Uterus (tissue), 4 donors: ENCODE measurements at places on chromosomes 2 and 18. TPM values are rescaled to one million over a fixed set of nuclear protein-coding genes. Genes with fewer than 3 reads are reported as not detected.

DNA sequence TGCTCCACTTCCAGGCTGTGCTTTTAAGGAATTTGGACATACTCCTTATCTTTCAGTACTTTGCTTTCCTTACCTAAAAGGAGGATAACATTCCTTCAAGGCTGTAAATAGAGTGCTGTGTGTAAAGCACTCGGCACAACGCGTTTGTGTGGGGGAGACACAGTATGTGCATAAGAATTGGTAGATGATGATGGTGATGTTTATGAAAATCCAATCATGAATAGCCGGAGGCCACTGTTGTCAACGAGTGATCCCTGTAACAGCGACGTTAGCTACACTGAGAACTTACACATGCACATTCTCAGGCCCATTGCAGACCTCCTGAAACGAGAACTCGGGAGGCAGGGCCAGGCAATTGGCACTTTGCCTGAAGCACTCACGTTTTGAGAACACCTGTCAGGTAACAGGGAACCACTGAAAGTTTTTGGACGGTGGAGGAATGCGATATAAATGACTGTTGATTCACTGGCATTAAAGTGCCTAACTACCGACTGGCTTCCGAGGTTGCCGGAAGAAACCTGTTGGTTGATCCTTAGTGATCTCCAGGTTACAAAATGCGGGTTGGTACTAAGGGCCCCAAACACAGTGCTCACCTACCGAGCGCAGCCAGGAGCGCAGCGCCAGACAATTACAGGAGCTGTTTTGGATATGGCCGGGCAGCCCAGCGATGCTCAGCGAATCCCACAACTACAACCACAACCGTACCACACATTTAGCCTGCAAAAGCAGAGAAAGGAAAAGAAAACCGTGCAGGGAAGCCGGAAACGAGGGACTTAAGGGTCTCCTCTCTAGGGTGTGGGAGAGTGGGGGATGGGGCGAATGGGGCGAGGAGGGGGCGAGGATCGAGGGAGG lies 1.0 kb upstream of the MAP4K4 start:
- DNase-seq, result peak; percentile 33
- H3K27ac ChIP-seq, result peak overlapping the region; percentile 96
- H3K4me3 ChIP-seq, result peak overlapping the region; percentile 48
- peaks cover 4% of the 10 kb centered on the region for H3K4me1 ChIP-seq
- H3K27me3 ChIP-seq, result no peaks in the 10 kb centered on the region

DNA sequence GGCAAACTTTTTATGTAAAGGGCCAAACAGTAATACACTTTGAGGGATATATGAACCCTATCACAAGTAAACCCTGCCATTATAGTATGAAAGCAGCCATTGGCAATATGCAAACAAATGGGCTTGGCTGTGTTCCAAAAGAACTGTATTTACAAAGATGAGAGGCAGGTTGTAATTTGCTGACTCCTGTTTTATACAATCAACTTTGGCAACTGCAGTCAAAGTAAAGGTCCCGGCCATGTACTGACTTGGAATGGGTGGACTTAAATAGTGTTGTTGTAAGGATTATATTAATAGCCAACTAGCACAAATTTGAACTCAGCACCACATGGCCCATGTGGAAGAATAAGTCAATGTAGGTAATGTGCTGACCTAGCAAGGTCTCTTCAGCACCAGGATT lies 223.4 kb downstream of the WDPCP start:
- no peak overlapping the region for H3K4me3 ChIP-seq
- no peaks in the 10 kb centered on the region for H3K27me3 ChIP-seq
- H3K36me3 ChIP-seq, result no peaks in the 10 kb centered on the region
- H3K4me1 ChIP-seq, result no peaks in the 10 kb centered on the region
- no peak for DNase-seq

- no peak overlapping the region for H3K4me3 ChIP-seq
- no peak for DNase-seq
- no peaks in the 10 kb centered on the region for H3K36me3 ChIP-seq
- peaks cover 4% of the 10 kb centered on the region for H3K27me3 ChIP-seq
- H3K4me1 ChIP-seq, result no peaks in the 10 kb centered on the region
These were observed 402.8 kb downstream of the TXNL1 start for GRCh38 chr18:56235481-56236013.

GRCh38 chr2:47520302-47520630 lies 117.3 kb downstream of the MSH2 start:
- H3K27ac ChIP-seq, result no peak overlapping the region
- peaks cover 3% of the 10 kb centered on the region for H3K4me1 ChIP-seq
- H3K36me3 ChIP-seq, result no peaks in the 10 kb centered on the region
- no peak overlapping the region for H3K4me3 ChIP-seq
- no peaks in the 10 kb centered on the region for H3K27me3 ChIP-seq

GRCh38 chr2:974502-974901 lies 23.9 kb downstream of the SNTG2 start:
- no peak overlapping the region for H3K27ac ChIP-seq
- H3K4me1 ChIP-seq, result no peaks in the 10 kb centered on the region
- no peaks in the 10 kb centered on the region for H3K36me3 ChIP-seq
- H3K4me3 ChIP-seq, result no peak overlapping the region
- no peak for DNase-seq
- H3K27me3 ChIP-seq, result no peaks in the 10 kb centered on the region

DNA sequence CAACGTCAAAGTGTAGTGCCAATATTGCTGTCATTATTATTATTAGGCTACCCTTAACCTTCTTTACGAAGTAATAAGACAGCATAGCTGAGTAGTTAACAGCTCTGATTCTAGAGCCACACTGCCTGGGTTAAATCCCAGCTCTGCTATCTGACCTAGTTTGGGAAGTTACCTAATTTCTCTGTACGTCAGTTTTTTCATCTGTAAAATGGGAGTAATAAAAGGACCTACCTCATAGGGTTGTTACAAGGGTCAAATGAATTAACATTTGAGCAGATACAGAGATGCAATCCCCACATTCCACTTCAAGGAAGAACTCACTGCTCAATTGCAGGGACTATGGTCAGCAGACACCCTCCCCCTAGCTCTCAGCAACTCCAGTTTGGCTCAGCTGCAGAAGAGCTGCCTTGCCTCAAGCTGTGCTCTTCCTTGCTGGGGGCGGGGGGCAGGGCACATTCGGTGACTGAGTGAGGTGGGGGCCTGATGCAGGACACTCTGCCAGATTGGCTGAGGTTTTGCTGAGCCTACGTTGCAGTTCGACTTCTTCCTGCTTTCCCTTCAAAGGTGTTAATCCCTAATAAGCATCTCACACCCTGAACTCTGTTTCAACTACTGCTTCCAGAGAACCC lies 11.0 kb upstream of the LGALSL start:
- H3K4me3 ChIP-seq, result no peak overlapping the region
- no peaks in the 10 kb centered on the region for H3K4me1 ChIP-seq
- DNase-seq, result no peak

DNA sequence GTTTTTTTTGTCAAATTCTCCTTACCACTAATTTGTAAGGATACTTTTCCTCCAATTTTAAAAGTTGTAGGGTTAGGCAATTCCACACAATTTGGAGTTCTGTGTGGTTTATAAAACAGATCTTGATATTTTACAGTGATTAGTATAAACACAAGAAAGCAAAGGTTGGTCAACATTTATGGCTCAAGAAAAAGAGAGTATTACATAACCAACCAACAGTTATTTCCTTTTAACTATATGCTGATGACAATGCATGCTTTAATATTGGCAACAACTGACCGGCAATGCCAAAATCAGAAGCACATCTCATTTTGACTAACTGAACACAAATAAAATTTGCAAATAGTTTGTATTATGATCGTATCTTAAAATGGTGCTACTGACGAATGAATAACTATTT lies 137.2 kb downstream of the CDH2 start:
- H3K4me1 ChIP-seq, result no peaks in the 10 kb centered on the region
- no peaks in the 10 kb centered on the region for H3K36me3 ChIP-seq
- no peak overlapping the region for H3K27ac ChIP-seq
- no peaks in the 10 kb centered on the region for H3K27me3 ChIP-seq

GRCh38 chr2:241300000-241300399 lies 15.5 kb downstream of the HDLBP start:
- H3K4me3 ChIP-seq, result no peak overlapping the region
- no peaks in the 10 kb centered on the region for H3K36me3 ChIP-seq
- H3K27ac ChIP-seq, result no peak overlapping the region
- no peak for DNase-seq
- H3K4me1 ChIP-seq, result no peaks in the 10 kb centered on the region

GRCh38 chr2:189522435-189523151 lies 58.0 kb downstream of the SLC40A1 start:
- DNase-seq, result no peak
- no peak overlapping the region for H3K4me3 ChIP-seq
- H3K36me3 ChIP-seq, result no peaks in the 10 kb centered on the region

DNA sequence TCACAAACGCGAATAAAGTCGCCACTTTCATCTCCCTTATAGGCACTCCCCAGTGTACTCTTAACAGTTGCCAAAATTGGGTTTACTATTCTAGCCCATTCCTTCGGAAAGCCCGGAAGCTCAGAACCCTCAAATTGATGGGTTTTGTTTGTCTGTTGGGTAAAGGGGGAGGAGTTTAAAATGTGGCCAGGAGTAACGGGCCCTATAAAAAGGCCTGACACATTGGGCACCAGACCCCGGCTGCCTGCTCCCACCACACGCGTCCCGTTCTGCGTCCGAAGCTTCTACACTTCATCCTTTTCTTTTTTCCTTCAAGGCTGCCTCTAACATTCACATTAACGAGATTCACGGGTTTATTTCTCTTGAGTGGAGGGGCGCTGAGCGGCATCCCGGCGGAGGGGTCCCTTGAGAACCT lies 837 bp downstream of the NHEJ1 start:
- H3K27ac ChIP-seq, result peak overlapping the region; percentile 98
- H3K4me1 ChIP-seq, result peaks cover 4% of the 10 kb centered on the region
- no peaks in the 10 kb centered on the region for H3K36me3 ChIP-seq

- H3K27ac ChIP-seq, result peak overlapping the region; percentile 24
- H3K4me1 ChIP-seq, result no peaks in the 10 kb centered on the region
- H3K27me3 ChIP-seq, result no peaks in the 10 kb centered on the region
These were observed 39.7 kb downstream of the CYB5A start for GRCh38 chr18:74252039-74252395.

- no peak for DNase-seq
- H3K27me3 ChIP-seq, result no peaks in the 10 kb centered on the region
- no peaks in the 10 kb centered on the region for H3K36me3 ChIP-seq
- H3K27ac ChIP-seq, result no peak overlapping the region
- H3K4me3 ChIP-seq, result no peak overlapping the region
These were observed 713.7 kb downstream of the ADCYAP1 start for GRCh38 chr18:1618364-1618763.

GRCh38 chr2:191566344-191566743 lies 111.6 kb upstream of the NABP1 start:
- H3K4me3 ChIP-seq, result no peak overlapping the region
- H3K4me1 ChIP-seq, result no peaks in the 10 kb centered on the region
- no peak overlapping the region for H3K27ac ChIP-seq
- H3K27me3 ChIP-seq, result no peaks in the 10 kb centered on the region
- no peaks in the 10 kb centered on the region for H3K36me3 ChIP-seq

DNA sequence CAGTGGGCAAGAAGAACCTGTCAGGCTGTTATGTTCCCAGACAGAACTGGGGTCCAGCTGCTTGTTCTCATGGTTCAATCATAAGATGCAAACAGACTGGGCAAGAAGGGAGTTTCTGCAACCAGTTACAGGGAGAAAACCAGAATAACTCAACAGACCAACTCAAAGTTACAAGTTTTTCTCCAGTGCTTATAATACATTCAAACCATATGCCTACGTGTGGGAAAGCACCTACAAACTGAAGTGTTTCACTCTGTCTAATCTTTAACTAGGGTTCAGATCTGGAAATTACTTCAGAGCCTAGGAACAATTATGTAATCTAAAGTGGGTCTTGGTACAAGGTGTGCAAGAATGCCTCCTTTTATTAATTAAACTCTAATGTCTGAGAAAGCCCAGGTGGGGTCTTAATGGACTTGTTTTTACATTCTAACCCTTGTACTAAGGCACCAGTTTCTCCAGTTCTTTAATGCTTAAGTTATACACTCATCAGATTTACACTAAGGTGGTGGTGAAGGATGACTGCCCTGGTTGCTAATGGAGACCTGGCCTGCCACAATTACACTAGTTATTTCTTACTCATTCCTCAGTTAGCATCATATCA lies 951.9 kb downstream of the TSN start:
- H3K36me3 ChIP-seq, result no peaks in the 10 kb centered on the region
- DNase-seq, result no peak
- H3K27ac ChIP-seq, result no peak overlapping the region
- no peak overlapping the region for H3K4me3 ChIP-seq

DNA sequence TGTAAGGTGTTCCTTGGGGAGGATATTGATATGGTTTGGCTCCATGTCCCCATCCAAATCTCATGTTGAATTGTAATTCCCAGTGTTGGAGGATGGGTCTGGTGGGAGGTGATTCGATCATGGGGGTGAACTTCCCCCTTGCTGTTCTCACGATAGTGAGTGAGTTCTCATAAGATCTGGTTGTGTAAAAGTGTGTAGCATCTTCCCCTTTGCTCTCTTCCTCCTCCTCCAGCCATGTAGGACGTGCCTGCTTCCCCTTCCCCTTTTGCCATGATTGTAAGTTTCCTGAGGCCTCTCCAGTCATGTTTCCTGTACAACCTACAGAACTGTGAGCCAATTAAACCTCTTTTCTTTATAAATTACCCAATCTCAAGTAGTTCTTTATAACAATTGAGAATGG lies 458.7 kb downstream of the LPIN1 start:
- no peak overlapping the region for H3K4me3 ChIP-seq
- no peak overlapping the region for H3K27ac ChIP-seq
- H3K27me3 ChIP-seq, result no peaks in the 10 kb centered on the region
- DNase-seq, result no peak

DNA sequence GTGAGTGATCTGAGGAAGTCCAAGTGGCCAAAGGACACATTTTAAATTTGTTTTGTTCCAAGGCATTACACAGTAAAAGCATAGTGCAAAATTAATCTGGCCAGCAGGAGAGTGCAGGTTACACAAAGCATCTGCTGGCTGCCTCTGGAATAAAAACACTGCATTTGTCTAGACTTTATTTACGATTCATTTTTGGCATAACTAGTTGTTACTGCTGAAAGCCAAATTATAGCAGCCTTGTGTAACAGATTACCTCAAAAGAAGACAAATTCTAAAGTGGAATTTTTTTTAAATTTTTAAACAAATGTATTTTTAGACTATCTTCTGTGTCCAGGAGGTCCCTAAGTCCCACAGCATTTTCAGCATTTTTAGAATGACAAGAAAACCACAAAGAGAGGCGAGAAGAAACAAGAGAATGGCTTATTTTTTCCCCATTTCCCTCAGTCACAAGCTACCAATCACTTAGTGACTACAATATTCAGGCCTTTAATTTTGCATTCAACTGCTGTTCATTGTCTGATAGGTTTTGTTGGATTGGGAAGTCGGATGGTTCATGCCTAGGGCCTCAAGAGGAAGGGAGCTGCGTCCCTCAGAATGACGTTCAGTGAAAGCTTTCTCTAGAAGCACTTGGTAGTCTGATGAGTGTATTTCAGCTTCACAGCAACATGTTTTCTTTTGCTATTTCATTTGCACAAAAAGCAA lies 46.0 kb downstream of the TMEFF2 start:
- no peak for DNase-seq
- no peaks in the 10 kb centered on the region for H3K36me3 ChIP-seq
- no peaks in the 10 kb centered on the region for H3K4me1 ChIP-seq
- no peak overlapping the region for H3K4me3 ChIP-seq
- no peaks in the 10 kb centered on the region for H3K27me3 ChIP-seq
- peak overlapping the region; percentile 8 for H3K27ac ChIP-seq

- no peaks in the 10 kb centered on the region for H3K4me1 ChIP-seq
These were observed 125.5 kb upstream of the REV1 start for GRCh38 chr2:99615247-99615771.

Gene UGT1A8
- not detected for total RNA-seq

Gene FN1
- total RNA-seq, result 267 TPM

Gene MTCL1
- not detected for total RNA-seq

Gene EHBP1
- 167 TPM for total RNA-seq

Gene KLF7
- total RNA-seq, result 54.1 TPM

Gene NOSTRIN
- total RNA-seq, result 27.5 TPM

Gene IL36A
- total RNA-seq, result not detected

Gene DNAJC27
- 15.3 TPM for total RNA-seq

Gene ADGRF3
- not detected for total RNA-seq

Gene SERPINB13
- not detected for total RNA-seq
